ENCODE measurements at places on chromosomes 7 and 10.

GRCh38 chr7:42492920-42493319 lies 255.9 kb upstream of the GLI3 start:
- DNase-seq = no peak

DNA sequence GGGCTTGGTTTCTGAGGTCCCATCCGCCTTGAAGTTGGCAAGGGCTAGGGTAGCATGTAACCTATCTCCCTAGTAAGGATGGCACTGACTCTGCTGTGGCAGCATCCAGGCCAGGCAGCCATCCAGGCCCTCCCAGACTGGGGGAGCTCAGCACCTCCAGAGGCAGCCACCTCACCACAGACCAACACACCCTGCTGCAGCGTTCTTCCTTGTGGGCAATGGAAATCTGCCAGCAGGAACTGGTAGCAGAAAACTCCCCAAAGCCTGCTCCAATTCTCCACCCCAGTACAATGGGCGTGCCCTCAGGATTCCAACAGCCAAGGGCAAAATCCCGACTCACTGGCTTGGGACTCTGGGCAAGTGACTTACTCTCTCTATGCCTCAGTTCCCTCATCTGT lies 27.5 kb downstream of the DLG5 start:
- no peak for DNase-seq

DNA sequence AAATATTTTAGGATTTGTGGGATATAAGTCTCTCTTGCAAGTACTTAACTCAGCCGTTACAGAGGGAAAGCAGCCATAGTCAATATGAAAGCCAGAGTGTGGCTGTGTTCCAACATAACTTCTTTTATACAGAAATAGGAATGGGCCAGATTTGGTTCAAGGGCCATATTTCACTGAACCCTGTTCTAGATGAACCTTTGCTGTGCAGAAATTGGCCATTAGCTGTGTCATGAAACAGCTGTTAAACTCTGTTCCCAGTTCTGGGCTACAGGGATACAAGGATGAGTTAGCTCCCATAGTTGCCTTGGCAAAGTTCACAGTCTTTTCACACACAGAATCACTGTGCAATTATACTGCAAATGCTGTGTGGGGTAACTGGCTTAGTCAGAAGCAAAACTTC lies 213.9 kb upstream of the LRRN3 start:
- no peak for DNase-seq

GRCh38 chr10:105761576-105762260 lies 1120.6 kb downstream of the SORCS3 start:
- DNase-seq = no peak

- DNase-seq = peak; percentile 34
Measured at GRCh38 chr10:86693721-86694369, 25.5 kb downstream of the LDB3 start.

- DNase-seq = peak; percentile 75
Measured at GRCh38 chr10:15084502-15084922, 4.1 kb downstream of the ACBD7 start.

DNA sequence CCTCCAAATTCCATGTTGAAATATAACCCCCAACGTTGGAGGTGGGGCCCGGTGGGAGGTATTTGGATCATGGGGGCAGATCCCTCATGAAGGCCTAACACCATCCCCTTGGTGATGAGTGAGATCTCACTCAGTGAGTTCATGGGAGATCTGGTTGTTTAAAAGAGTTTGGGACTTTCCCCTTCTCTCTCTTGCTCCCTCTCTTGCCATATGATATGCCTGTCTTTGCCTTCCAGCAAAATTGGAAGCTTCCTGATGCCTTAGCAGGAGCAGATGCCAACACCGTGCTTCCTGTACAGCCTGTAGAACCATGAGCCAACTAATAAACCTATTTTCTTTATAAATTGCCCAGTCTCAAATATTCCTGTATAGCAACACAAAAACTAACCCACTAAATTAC lies 55.7 kb upstream of the CDK1 start:
- no peak for DNase-seq

- no peak for DNase-seq
Measured at GRCh38 chr7:159086301-159086925, 58.3 kb downstream of the VIPR2 start.

GRCh38 chr7:101399759-101400158 lies 37.1 kb downstream of the COL26A1 start:
- DNase-seq = no peak

DNA sequence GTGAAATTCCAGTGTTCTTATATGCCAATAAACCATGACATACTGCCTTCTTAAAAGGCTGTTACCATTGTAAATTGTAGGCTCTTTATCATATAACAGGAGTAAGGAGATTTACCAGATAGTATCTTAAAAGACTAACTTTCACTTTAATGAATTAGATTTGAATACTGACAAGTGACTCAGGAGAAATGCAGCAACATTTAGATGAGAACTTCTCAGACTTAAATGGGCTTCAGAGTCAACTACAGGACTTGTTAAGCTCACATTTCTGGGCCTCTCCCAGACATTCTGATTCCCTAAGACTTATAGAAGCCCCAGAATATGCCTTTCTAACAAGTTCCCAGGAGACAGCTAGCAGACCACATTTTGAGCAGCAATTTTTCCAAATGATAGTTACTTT lies 466.3 kb downstream of the ARL4A start:
- no peak for DNase-seq

DNA sequence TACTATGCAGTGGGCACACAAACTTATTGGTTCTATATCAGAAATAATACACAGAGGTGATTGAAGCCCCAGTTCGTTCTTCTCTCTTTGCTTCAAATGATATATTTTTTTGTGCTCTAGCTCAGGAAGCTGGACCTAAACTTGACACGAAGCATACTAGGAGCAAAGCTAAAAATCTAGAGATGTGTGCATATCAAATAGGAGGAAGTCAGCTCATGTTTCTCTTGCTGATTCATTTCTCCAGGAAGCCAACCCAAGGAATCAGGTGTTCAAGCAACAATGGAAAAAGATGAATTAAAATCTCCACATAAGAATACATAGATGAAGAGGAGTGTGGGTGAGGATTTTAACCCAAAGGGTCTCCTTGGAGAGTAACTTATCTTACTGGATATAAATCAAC lies 432.5 kb downstream of the KCNMA1 start:
- no peak for DNase-seq

- DNase-seq = no peak
Measured at GRCh38 chr10:96700374-96701099, 19.8 kb downstream of the PIK3AP1 start.

GRCh38 chr7:84848219-84848973 lies 338.5 kb downstream of the SEMA3D start:
- DNase-seq = no peak

GRCh38 chr7:17041324-17041723 lies 159.5 kb upstream of the AGR3 start:
- peak; percentile 41 for DNase-seq

GRCh38 chr7:123749537-123749857 lies 694 bp upstream of the WASL start:
- DNase-seq = peak; percentile 39

DNA sequence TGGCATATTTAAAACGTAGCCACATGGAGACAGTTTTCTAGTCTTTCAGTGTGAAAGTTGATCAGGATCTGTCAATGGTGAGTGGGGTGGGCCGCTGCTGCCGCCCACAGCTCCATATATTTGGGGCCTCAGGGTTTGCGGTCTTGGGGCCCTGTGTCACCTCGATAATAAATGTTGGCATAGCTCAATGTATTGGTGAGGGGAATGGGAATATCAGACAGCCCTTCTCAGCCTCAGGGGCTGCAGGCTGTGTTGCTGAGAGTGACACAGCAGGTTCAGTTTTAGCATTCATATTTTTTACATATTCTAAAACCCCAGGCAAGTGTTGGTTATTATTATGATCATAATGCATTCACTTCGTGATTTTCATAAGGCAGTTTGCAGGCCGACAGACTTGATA lies 5.3 kb downstream of the CDH23 start:
- DNase-seq = no peak

DNA sequence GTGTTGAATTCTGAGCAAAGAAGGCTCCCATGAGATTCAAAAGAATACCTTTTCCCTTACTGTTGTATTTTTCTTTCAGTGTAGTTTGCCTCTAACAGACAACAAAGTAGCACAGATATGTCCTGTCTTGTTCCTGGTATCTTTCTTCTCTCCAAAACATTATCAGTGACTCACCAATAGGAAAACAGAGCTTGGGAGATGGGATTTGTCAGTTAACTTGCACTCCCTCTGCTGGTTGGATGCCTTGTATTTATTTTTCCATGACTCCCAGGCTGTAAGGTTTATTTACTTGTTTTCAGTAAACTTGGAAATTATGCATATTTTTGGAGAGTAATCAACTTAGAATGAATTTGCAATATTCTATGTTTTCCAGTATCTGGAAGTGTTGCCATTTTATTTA lies 129.7 kb downstream of the SAMD9 start:
- DNase-seq = no peak

GRCh38 chr10:3406556-3406955 lies 234.0 kb upstream of the PITRM1 start:
- no peak for DNase-seq

- no peak for DNase-seq
Measured at GRCh38 chr7:38681882-38682281, 50.7 kb upstream of the AMPH start.

DNA sequence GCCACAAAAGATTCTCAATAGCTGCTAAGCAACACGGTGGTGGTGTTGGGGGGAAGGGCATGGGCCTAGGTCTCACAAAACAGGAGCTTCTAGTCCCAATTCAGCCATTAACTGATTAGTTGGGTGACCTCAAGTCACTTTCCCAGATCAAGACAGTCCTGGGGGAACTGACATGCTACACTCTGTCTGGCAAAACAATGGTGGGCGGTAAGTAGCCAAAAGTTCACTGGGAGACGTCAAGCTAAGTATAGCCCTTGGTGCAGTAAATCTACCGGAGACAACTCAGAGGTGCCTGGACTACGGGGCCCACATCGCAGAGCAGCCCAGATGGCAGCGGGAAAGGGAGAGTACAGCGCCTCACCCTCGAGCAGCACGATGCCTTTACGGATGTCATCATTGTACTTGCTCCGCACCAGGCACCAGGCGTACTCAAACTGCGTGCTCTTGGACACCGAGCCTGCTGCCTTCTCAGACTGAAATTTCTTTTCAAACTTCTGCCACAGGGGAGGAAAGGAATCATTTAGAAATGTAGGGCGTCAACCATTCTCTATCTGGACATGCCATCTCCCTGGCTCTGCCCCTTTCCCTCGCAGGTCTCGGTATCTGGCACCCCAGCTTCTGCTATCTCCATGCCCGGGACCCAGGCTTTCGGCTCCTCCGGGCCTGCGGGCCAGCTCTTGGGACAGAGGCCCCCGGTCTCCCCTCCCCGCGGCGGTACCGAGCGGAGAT lies 1.1 kb downstream of the FIS1 start:
- no peak for DNase-seq

DNA sequence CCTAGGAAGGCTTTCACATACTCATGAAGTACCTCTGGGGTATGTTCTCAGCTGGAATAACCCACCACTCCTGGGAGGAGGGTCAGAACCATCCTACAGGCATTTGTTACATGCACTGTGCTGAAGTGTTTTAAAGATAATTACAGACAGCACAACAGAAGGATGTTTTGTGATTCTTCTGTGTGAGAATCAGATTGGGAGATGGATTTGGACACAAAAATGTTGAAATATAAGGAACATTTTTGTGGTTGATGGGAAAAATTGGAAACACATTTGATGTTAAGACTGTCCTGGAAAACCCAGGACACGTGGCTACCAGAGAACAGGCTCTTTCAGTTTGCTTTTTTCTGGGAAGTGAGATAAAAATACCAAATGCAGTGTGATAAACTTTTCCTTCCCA lies 61.4 kb downstream of the BICC1 start:
- DNase-seq = no peak

- no peak for DNase-seq
Measured at GRCh38 chr10:12556039-12556438, 206.7 kb downstream of the CAMK1D start.

- DNase-seq = no peak
Measured at GRCh38 chr10:33947544-33947943, 613.1 kb upstream of the NRP1 start.

GRCh38 chr10:25082276-25083204 lies 66.1 kb downstream of the THNSL1 start:
- DNase-seq = no peak

DNA sequence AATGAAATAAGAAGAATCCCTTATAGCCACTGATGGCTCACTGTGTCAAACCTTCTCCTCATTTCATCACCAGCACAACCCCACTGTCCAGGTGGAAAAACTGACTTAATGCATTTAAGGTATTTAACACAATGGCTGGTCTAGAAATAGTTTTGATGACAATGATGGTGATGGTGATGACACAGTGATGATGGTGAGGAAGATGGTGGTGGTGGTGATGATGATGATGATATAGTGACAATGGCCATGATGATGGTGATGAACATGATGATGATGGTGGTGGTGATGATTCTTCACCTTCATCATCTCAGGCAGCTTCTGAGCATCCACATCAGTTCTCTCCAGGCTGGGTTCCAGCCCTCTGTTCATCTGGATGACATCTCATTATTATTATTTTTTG lies 186.6 kb downstream of the TCERG1L start:
- no peak for DNase-seq

- no peak for DNase-seq
Measured at GRCh38 chr7:77321300-77321699, 94.8 kb downstream of the GSAP start.

GRCh38 chr7:94393246-94394108 lies 1.2 kb upstream of the COL1A2 start:
- no peak for DNase-seq

- DNase-seq = no peak
Measured at GRCh38 chr7:81790120-81790500, 20.3 kb upstream of the HGF start.

- no peak for DNase-seq
Measured at GRCh38 chr7:124550036-124550435, 215.6 kb downstream of the GPR37 start.

GRCh38 chr10:61188691-61189090 lies 244.7 kb upstream of the RHOBTB1 start:
- no peak for DNase-seq

DNA sequence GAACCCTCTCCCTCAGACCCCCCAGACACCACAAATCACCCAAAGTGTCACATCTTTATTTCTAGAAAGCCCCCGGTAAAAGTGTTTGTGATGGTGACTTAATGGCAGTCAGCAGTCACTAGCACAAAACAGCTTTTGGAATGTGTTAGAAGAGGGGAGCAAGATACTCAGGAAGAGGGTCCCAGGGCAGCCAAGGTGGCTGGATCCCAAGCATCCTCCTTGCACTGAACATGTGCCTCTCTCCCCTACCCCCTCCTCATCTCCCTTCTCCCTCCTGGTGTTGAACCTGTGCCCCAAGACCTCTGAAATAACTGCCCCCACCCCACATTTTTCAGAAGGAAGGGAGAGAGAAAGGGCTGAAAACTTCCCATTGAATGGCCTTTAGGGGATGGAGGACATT lies 37.8 kb upstream of the MXI1 start:
- DNase-seq = no peak
